ENCODE measurements at places on chromosomes 5 and 9.
A peak's percentile ranks its signal among the peaks of the same experiment; 100 is the strongest.

GRCh38 chr5:175681045-175681967, 23.4 kb downstream of the HRH2 start:
- DNase-seq: no peak

DNA sequence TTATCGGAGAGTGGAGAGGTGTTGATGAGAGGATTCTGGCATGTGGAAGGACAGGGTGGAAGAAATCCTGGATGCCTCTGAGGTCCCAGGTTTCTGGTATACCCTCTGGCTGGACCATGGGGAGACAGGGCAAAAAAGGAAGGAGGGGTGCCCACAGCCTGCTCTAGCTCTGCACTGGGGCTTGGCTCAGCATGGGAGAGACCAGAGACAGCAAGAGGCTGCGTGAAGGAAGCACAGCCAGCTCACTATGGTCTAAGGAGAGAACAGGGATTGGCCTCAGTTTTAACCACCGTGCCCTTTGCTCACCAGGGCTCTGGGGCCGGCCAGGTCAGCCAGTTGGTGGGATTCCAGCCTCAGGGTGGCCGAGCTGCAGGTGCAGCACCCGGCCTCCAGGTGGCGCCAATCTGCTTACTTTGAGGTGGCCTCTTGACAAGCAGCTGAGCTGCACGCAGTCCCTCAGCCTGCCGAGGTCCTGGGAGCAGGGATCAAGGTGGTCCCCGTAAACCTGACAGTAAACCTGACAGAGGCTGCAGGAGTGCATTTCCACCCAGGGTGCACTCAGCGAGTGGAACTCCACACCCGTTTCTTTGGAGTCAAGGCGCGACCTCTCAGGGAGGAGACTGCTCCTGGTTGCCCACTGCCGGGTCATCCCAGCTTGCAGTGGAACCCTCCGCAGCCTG, 25.0 kb upstream of the SPTLC1 start:
- DNase-seq: peak; percentile 59

- DNase-seq: no peak
Observed at GRCh38 chr5:59437176-59437575, 456.4 kb downstream of the PDE4D start.

DNA sequence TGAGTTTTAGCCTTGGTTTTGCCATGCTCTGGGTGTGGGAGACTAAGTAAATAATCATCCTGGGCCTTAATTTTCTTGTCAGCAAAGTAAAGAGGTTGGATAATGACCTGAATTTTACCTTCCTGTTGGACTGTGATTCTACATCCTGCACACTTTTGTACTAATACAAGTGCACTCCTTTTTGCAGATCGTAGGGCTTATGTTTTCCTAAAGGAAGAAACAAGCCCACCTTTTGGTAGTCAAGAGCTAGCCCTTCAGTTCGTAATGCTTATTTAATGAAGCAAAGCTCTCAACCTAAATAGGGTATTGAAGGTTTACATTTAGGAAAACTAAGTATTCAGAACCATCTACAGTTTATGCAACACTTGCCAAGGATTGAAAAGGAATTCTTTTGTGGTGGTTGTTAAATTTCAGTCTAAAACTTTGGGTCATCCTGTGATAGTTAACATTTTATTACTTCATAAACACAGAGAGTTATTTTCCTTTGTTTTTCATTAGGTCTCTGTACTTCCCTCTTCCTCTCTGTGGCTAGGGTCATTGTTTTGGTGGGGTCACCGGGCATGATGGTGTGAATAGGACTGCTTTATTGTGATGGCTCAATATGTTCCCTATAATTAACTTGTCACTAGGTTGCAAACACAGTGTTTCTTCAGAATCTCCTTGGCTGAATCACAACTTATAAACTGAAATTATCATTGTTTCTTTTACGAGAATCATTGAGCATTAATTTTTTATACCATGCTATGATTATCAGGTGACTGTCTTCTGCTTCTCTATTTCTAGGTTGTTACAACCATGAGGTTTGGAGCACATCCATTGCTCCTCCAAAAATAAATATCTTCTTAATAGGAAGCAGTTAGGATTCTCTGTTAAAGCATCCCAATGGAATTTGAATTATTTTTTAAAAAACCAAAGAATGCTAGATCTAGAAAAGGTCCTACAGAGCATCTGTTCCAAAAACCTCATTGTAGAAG, 28.5 kb downstream of the SPINK5 start:
- no peak for DNase-seq

DNA sequence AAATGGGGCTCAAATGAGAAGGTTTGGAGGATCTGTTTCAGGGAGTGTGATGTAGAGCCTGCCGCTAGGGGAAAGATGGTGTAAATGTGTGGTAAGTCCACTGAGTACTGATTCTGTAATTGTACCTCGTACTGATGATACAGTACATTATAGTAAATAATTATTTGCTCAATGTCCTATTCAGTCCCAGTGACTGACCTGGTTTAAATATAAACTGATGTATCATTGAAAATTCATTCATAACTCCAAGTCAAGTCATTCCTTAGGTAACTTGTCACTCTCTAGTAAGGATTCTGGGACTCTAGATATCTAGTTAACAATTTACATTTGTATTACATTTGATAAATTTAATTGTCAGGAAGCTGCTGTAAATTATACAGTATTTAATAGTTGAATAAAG, 667.3 kb downstream of the DTWD2 start:
- no peak for DNase-seq

DNA sequence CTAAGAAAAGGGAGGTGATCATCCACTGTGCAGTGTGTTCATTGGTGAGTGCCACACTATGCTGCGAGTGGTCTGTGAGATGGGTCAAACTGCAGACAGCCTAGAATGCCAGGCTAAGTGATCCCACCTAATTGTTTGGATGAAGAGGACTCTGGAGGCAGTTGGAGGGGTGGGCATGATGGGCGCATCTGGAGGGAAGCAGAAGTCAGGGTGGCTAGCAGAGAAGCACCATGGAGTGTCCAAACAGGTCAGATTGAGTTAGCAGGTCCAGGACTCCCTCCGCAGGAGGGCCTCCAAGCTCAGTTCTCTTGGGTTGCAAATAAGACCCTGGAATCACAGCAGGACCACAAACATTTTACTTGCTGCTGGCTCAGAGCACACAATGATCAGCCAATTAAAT, 19.9 kb upstream of the ANGPTL2 start:
- no peak for DNase-seq

DNA sequence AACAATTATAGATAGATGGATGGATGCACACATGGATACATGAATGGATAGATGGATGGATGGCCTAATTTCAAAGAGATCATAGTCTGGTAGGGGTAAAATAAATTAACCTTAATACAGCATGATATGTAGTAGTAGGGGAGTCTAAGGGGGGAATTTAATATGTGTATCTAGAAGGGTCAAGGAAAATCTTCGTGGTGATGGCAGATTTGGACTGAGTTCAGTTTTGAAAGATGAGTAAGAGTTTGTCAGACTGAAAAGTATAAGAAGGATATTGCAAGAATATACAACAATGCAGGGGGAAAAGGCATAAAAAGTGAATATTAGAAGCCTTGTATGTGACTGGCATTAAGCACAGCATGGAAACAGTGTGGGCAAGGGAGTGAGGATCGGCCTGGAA, 98.7 kb downstream of the ZNF462 start:
- DNase-seq: no peak

- no peak for DNase-seq
Observed at GRCh38 chr9:77820293-77820954, 172.3 kb upstream of the GNA14 start.

- DNase-seq: no peak
Observed at GRCh38 chr9:125631391-125632085, 75.5 kb downstream of the MAPKAP1 start.

DNA sequence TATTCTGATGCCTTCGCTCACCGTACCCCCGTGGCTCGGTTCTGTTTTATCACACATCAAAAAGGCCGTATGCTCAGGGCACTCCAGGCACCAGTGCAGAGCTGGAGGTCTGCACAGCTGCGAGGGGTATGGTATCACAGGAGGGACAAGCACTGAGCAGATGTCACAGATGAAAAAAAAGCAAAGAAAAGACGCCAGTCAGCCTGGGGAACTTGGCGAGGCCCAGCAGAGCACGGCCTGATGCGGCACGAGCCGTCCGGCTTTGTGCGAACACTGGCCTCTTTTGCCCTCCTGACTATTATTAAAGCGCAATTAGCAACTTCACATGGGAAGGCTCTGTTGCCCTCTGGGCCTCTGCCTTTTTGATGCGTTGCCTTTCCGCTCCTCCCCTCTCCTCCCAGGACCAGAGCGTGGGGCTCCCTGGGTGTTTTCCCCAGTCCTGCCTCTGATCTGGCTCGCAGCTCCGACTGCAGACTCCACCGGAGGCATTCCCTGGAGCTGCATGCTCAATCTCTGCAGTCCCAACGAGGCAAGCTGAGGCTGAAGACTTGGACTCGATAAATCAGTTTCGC, 44.4 kb downstream of the AK8 start:
- DNase-seq: no peak

- DNase-seq: no peak
Observed at GRCh38 chr5:151820903-151821302, 49.1 kb downstream of the G3BP1 start.

DNA sequence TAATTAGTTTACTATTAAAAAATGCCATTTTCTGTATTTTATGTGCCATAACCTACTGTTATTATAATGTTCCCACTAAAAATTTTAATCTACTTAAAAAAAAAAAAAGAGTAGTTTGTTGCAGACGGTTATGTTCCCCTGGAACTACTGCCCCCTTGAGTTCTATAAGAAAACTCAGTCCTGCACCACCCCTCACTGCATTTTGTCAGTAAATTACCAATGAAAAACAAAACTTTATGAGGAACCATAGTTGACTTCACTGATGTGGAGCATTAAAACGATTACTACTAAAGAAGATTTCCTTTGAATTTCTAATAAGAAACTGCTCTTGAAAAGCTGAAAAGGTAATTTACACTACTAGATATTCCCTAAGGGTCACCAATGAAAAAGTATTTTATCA, 288.7 kb downstream of the FBXL17 start:
- DNase-seq: no peak

DNA sequence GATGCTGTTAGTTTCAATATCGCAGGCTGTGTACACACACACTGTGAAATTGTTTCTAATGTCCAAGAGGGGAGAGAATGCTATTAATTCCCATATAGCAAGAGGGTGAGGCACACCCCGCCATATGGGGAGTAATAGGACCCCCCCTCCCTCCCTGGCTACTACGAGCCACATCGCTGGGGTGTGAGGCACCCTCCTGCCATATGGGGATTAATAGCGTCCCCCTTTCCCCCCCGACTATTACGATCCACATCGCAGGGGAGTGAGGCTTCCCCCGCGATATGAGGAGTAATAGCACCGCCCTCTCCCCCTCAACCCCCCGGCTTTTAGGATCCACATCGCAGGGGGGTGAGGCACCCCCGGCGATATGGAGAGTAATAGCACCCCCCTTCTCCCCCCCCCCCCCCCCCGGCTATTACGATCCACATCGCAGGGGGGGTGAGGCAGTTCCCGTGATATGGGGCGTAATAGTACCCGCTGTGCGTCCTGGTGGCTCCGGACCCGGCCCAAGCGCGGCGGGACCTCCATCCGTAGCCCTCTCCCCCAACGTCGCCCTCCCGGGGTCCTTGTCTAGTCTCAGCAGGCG, 494 bp upstream of the STK32A start:
- no peak for DNase-seq

DNA sequence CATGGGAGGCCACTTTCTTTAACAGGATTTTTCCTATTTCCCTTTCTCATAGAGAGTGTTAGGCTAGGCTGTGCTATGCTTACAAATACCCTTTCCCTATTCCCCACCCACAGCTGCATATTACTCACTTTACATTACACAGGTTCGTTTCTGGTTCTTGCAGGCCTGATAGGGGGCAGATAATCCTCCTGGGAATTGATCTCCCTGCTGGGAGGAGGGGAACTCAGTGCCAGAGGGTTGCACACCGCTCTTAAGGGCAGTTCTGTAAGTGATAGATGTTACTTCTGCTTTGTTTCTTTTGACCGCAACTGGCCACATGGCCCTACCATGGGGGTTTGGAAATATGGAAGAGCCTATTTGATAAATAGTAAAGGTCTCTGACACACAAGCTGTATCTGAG, 54.0 kb upstream of the NTRK2 start:
- DNase-seq: no peak

GRCh38 chr9:80784647-80785046, 904.7 kb downstream of the TLE1 start:
- DNase-seq: no peak

GRCh38 chr5:14713476-14714390, 49.2 kb downstream of the OTULIN start:
- no peak for DNase-seq

GRCh38 chr5:170329524-170329923, 31.9 kb upstream of the LCP2 start:
- no peak for DNase-seq

- no peak for DNase-seq
Observed at GRCh38 chr5:78727786-78728761, 79.5 kb upstream of the LHFPL2 start.

- no peak for DNase-seq
Observed at GRCh38 chr5:173392172-173392571, 64.0 kb upstream of the STC2 start.

DNA sequence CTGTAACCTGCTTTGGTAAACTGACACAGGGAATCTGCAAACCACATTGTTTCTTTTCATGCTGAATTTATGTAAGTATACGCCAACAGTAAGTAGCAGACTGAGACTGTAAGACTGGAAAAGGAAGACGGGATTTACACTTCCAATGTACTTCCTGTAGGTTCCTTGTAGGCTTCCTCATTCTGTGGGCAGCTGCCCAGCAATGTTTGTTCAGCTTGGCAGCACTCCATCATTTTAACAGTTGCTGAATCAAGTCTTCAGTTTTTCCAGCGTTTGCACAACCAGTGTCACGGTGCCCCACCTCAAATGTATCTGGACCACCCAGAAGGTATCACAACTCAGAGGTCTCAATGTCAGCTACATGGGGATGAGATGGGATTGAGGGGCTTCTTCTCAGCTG, 232.6 kb downstream of the PRDM9 start:
- DNase-seq: no peak

DNA sequence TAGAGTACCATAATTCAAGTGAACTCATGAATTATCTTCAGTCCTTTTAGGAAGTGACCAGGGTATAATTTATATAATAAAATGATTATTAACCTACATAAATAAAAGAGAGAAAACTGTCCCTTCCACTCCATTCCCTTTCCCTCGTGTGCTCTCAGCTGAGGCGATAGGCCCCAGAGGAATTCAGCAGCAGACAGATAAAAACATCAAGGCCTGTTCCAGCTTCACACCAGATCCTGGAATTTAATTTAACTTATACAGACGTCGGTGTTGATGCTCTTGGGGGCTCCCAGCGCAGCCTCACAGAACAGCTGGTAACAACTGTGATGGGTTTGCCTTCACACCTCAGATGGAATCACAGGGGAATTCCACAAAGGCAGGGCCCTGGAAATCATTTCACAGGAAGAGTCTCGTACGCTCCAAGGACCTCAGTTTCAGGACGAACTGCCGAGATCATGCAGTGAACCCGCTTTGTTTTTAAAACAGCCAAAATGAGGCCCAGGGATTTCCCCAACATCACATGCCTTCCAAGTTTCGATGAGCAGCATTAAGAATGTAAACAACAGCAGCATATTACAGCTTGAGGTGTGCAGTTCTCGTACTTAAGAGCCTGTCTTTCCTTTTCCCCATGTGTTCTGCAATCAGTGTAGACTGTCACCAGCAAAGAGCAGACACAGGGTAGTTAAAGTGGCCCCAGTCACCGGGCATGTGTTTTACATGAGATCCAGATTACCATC, 73.6 kb upstream of the ALDH1B1 start:
- DNase-seq: no peak
